ENCODE measurements at places on chromosomes 4 and X.

DNA sequence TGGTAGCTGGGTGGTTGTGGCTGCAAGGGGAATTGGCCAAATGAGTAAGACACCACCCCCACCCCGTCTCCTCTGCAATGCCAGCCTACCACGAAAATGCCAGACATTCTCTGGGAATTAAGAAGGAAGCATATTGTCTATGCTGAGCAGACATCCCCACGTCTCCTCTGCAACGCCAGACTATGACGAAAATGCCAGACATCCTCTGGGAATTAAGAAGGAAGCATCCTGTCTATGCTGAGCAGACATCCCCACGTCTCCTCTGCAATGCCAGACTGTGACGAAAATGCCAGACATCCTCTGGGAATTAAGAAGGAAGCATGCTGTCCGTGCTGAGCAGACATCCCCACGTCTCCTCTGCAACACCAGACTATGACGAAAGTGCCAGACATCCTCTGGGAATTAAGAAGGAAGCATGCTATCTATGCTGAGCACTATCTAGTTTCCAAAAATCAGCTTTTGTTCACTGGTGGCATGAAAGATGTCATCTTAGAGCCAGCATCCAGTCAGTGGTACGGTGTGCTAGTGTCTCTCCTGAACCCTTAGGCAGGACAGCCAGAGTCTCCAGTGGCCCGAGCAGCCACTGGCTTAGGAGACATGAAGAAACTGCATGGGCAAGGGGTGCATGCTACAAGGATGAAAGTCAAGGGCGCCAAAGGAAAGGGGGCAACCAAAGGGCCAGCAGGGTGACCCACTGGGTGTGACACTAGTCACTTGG, 339.8 kb upstream of the FRG1 start:
- no peak for DNase-seq

DNA sequence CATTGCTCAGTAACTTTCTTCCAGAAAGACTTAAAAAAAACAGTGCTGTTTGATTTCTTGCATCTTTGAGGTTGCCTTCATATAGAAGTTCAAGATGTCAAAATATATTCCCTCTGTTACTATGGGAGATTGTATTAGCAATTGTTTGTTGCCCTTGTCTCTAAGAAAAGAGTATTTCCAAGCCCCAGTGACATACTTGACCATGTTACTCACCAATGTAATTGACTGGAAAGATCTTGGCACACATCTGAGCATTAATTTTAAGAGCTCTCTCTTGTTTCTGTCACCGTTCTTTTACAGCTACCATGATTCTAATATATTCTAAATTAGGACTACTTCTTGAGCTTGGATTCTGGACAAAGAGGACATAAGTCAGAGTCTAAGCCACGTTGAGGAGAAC, 902.7 kb upstream of the EPHA5 start:
- no peak for DNase-seq

DNA sequence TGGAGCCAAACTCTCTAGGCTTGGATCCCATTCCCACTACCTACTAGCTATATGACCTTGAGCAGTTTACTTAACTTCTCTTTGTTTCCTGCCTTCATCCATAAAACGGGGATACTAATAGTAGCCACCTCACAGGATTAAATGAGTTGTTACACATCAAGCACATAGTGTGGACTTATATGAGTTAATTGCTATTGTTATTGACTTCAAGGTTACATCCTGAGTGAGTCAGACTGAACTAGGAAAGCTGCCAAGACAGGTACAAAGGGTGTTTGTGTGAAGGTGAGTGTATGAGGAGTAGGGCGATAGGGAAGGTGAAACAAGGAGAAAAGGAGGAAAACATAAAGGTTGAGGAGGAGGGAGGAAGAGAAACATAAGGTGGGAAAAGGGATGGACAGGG, 32.2 kb downstream of the TFDP3 start:
- DNase-seq = no peak

- DNase-seq = no peak
Measured at GRCh38 chr4:6178757-6179156, 21.6 kb downstream of the JAKMIP1 start.

- DNase-seq = no peak
Measured at GRCh38 chrX:129784371-129784770, 4.6 kb downstream of the SASH3 start.

GRCh38 chrX:139290310-139290709, 240.2 kb upstream of the F9 start:
- no peak for DNase-seq
